ENCODE measurements at places on chromosomes 12 and 14.

GRCh38 chr14:106845286-106846087, 1319.1 kb downstream of the TMEM121 start:
- DNase-seq, result peak; percentile 70

- no peak for DNase-seq
Measured at GRCh38 chr12:128549601-128550218, 274.0 kb downstream of the SLC15A4 start.

GRCh38 chr14:54490445-54491175, 1.8 kb upstream of the GMFB start:
- no peak for DNase-seq

DNA sequence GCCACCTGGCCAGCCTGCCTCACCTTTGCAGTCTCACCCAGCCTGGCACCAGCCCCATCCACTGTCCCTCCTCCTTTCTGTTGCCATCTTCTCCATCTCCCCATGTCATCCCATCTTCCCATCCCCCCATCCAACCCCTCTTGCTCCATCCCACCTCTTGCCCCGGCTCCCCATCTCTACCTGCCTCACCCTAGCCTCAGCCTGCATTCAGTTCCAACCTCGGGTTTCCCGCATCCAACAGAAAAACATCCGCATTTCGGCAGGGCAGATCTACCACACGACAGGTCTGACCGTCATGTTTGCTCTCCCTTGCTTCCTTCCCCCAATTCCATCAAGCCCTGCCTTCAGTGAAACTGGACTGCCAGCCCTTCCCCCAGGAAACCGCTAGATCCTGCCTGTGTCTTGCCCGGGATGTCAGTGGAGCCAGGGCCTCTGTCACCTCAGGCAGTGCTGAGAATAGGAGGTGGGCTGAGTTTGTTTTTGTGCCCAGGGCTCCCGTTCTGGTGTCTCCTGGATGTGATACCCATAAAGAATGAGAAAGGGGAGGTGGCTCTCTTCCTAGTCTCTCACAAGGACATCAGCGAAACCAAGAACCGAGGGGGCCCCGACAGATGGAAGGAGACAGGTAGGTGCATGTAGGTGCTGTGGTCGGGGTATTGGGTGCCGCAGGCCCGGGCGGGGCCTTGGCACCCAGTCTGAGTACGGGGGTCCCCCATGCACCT, 2.5 kb downstream of the KCNH3 start:
- no peak for DNase-seq

- DNase-seq, result no peak
Measured at GRCh38 chr12:122079532-122080081, 1.1 kb downstream of the MLXIP start.

- DNase-seq, result no peak
Measured at GRCh38 chr12:91947459-91947858, 198.2 kb downstream of the BTG1 start.

DNA sequence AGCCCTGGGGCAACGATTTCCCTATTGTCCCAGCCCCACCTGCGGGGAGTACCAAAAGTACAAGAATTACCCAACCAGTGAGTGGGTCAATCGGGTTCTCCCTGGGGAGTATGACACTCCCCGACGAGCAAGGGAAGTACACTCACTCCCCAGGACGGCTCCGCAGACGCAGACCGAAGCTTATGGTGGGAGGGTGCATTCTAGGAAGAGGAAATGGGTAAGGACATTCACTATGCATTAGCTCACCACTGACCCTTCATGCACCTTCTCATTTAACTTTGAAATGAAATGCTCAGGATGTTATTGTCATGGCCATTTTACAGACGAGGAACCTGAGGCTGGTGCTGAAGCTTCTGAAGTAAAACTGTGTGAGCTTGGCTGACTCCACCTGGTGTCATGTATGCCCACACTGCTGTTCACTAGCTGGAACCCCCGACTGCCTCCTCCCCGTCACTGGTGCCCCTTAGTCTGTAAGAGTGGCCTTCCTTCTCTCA, 45.8 kb upstream of the TMED10 start:
- no peak for DNase-seq

DNA sequence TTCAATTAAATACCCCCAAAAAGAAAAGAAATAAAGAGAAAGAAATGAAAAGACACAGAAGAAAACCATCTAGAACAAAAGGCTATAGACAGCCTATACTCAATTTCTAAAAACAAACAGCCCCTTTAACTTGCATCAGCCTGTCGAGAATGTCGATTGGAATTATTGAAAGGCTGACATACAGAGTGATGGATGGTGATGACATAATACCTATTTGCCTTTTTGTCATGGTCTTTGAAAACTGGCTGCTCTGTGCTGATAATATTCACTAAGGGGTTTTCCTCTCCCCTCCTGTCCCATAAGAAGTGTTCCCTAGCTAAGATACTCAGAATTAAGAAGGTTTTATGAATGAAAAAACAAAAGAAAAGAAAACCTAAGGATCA, 393.7 kb downstream of the SOX5 start:
- DNase-seq, result no peak

DNA sequence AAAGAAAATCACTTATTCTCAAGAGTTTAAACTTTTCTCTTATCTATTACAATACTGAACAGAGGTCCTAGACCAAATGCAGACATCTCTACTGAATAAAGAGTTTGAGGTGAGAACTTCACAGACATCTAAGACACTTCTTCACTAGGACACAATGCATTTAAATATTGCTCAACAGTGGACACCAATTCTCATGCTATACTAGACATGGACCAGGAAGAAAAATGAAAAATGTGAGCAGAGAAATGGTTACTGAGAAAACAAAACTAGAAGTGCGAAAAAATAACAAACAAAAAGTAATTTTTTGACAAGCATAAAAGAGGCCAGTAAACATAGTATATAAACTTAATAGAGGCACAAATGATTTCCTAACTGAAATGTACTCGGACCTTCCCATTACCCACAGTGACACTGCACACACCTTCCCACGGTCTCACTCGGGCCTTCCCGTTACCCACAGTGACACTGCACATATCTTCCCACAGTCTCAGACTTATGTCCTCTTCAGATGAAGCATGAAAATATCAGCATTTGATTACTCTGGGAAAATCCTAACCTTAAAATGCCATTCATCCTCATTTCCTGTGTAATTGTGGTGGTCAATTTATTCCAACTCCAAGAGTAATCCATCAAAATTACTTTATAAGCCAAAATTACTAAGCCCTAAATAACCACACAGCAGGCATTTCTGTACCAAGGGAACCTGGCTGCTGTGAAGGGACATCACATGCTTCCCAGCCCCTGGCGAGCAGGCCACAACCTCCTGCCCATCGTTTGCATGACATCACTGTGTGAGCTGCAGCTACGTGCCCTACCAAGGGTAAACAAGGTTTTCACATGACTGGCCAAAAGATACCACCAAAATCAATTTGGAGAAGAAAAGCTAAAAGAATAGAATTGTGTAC, 6.4 kb downstream of the SLC15A4 start:
- no peak for DNase-seq

GRCh38 chr14:69612783-69613130, 1.4 kb downstream of the SUSD6 start:
- DNase-seq, result no peak

DNA sequence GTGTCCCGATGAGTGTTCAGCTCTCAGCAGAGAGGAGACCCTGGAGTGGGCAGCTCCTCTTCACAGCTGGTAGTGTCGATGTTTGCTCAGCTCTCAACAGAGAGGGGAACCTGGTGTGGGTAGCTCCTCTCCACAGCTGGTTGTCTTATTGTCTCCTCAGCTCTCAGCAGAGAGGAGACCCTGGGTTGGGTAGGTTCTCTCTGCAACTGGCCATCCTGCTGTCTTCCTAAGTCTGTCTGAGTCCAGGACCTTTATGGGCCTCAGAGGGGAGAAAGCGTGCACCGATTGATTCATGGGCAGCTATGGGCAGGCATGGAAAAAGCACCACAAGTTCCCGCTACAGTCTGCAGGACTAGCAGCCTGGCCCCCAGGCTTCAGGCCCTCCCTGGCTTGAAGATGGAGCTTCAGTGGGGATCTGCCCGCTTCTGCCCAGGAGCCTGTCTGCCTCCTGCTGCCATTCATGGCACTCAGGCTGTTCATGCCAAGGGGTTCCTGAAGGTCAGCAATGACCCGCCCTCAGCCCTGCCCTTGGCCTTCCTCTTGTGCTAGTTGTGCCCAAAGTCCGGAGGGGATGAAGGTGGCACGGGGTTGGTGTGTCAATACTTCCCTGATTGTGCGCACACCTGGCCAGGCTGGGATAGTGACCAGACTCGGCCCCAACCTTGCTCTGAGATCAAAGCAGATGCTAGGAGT, 224.2 kb downstream of the KCNC2 start:
- no peak for DNase-seq

DNA sequence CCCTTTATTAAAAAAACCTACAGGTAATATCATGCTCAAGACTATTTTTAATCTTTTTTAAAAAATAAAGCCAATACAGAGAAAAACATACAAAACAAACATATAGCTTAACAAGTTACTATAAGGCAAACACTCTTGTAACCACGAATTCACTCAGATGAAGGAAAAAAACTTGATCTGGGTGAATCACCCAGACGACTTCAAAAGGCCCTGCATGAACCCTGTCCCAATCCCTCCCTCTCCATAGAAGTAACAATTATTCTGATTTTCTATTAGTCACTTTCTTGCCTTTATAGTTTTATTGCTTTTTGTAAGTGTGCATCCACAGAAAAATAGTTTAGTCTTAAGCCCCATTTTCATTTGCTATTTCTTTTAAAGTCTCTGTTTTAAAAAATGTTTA, 72.6 kb downstream of the LRP6 start:
- no peak for DNase-seq

DNA sequence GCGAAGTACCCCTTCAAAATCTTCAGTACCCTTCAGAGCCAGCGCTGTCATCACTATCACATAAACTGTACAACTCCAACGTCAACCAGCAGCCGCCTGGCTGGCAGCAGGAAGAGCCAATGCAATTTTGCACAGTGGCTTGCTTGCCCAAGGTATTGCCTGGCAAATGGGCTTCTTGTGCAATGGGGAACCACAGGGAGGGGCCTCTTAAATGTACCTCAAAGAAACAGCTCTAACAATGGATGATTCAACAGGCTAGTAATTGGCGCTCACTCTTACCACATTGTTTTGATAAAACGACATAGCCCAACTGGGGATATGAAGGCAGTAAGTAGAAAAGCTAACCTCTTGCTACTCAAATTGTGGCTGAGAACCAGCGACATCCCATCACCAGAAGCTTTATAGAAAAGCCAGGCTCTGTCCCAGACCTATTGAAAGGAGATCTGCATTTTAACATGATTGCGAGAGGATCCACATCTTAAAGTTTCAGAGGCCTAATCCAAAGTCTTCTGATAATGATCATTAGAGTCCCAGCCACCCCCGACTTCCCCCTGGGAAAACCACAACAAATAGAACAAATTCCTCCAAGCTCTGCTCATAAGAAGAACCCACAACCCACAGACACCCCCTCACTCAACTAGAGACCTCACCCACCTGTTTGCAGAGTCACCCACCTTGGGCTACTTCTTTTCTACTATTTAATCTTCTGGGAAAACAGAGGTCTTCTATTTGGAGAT, 125.3 kb upstream of the HIF1A start:
- DNase-seq, result peak; percentile 72

DNA sequence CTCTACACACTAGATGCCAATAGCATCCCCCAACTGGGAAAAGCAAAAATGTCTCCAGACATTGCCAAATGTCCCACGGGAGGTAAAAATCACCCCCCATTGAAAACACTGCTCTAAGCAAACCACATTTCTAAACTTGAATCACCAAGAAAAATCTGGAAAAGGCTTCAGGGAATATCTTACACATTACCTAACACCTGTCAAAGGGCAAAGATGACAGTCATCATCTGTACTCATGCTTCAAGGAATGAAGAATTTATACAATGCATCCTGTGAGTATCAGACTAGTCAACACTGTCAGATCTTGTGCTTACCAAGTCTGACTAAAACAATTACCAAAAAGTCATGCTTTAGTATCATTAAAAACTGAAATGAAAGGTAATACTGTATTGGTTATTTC, 161.6 kb upstream of the SOX5 start:
- DNase-seq, result no peak

DNA sequence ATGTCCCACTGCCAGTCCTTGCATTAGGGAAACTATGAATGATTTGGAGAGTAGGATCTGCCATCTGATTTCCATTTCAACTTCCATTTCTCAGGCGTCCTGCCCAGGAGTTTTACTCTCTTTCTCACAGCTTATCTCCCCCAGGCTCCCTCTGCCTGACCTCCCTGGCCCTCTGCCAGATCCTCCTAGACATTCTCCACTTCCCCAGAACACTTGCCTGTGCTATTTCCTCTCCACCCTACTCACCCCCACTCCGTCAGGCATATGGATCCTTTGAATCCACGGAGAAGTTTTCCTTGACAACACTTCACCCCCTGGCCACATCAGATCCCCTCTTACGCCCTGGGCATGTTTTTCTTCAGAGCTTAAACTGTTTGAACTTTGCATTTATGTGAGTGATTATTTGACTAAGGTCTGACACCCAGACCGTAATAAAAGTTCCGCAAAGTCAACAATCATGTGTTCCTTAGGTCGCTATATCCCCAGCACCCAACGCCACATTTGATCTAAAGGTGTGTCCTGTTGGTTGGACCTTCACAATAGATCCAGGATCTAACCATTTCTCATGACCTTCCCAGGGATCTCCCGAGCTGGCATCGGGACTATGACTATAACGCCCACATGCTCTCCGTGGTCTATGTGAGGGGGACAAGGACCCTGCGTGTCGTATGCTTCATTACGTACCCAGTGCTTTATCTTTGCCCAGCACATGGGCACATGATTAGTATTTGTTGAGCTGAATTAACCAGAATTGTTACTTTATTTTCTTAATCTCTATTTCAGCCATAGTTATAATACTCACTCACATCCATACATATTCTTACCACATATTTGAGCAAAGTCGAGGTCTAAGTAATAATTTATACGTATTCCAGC, 255.8 kb upstream of the FOXN3 start:
- no peak for DNase-seq

- no peak for DNase-seq
Measured at GRCh38 chr12:50569876-50570275, 65.1 kb downstream of the DIP2B start.

DNA sequence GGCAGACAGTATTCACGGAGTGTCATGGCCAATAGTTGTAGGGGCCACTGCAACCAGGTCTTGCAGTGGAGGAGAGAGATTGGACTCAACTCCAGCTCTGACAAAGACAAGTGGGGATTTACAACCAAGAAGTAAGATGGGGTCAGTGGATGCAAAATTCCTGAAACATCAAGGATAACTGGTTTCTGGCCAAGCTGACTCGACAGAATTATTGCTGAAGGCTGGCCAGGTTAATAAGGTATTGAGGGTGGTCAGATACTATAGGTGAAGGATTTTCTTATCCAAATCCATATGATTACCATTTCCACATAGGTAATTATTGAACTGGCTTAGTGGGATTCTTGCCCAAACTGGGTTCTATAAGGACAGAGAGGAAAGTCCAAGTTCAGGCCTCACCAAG, 64.9 kb upstream of the FOXG1 start:
- DNase-seq, result no peak

GRCh38 chr12:63862187-63862968, 17.9 kb downstream of the SRGAP1 start:
- no peak for DNase-seq

- DNase-seq, result no peak
Measured at GRCh38 chr14:93528884-93529558, 98.3 kb downstream of the UNC79 start.

- DNase-seq, result no peak
Measured at GRCh38 chr12:71661977-71662530, 1.6 kb downstream of the ZFC3H1 start.
